ENCODE measurements at places on chromosomes 7 and 10.
A peak's percentile ranks its signal among the peaks of the same experiment; 100 is the strongest.

DNA sequence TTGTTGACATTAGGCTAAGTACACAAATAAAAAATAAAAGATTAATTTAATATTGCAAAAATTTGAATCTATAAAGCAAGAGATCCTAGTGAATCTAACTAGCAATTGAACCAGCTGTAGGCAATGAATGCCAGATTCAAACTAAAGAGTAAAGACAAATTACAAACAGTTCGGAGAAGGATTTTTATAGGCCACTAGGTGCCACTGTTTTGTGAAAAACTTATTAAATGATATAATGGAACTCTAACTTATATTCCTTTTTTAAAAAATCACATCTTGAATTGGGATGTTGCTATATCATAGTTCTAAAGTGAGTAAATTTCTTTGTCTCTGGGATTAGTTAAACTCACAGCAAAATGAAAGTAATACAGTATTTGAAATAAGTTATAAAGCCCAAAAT, 39.1 kb upstream of the GNAI1 start:
- no peak for DNase-seq

GRCh38 chr7:30984359-30985107, 20.8 kb downstream of the GHRHR start:
- DNase-seq: no peak

GRCh38 chr7:26305869-26306665, 14.4 kb downstream of the SNX10 start:
- no peak for DNase-seq

DNA sequence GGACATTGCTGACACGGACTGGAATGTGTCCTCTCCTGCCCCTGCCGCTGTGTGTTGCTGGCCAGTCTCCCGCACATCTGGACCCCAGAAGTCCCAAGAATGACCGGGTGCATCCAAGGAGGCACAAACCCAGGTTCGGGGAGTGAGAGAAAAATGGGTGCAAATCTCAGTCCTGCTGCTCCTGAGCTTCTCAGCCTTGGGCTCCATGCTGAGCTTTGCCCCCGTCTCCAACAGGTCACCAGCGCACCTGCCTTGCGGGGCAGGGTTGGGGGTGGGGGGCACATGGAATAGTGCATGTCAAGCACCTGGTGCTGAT, 6.0 kb upstream of the NANOS1 start:
- DNase-seq: no peak

DNA sequence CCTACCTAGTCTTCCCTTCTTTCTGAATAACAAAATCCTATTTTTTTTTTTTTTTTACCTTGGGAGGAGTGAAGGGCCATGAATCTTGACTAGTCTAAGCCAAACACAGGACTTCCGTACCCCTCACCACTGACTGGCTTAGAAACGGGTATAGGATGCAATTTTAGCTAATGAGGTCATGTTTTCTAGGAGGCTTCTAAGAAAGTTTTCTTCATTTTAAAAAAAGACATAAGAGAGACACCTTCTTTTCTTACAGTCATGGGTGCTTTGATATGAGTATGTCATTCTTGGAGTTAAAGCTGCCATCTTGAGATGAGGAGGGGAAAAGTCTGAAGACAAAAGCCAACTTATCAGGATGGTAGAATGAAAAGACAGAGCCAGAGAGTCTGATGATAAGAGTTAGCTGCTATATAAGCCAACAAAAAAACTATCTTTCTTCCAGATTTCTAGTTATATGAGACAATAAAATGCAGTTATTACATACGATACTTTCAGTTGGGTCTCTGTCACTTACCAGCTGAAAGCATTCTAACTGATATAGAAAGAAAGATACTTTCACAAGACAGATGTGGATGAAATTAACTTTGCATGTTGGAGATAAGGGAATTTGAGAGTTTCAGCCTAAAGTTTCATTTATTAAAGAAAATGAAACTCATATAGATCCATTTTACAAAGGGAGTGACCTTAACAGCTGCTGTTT, 34.0 kb downstream of the ZNF438 start:
- DNase-seq: no peak

- DNase-seq: no peak
These were observed 129.9 kb downstream of the IPMK start for GRCh38 chr10:58137813-58138212.

- peak; percentile 43 for DNase-seq
These were observed 12.9 kb downstream of the AGK start for GRCh38 chr7:141563956-141564623.

- no peak for DNase-seq
These were observed 8.2 kb downstream of the COL26A1 start for GRCh38 chr7:101370836-101371235.

GRCh38 chr10:7410862-7411670, at the start of gene SFMBT2:
Gene SFMBT2, minus strand, starts transcription at chr10:7411034. Its CDS starts 29,136 bp downstream, at chr10:7381898.
- peak; percentile 64 for DNase-seq
